Stimulated activated effector memory CD8-positive, alpha-beta T cell treated with anti-CD3 and anti-CD28 coated beads, Interleukin-12 subunit alpha, Interleukin-12 subunit beta, amount 100 ng/mL, for 72 hours (primary cell): ENCODE measurements at places on chromosomes 3 and 15.

DNA sequence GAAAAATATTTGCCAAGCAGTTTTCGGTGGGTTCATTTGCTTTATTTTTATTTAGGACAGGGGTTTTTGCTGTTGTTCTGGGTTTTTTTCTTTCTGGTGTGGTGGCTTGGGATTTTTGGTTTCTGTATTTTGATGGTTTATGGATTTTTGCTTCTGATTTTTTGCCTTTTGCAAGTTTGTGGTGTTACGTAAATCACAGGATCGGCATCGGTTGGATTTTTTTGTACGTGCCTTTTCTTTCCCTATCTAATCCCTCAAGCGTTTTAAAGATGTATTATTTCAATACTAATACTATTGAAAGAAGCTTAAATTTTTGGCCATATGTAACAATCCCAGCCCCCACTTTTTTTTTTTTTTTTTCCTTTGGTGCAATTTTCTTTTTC lies 782 bp upstream of the BCL6 start:
- no peak for DNase-seq

GRCh38 chr15:53490341-53490740 lies 269.1 kb downstream of the WDR72 start:
- DNase-seq = no peak

GRCh38 chr3:3191675-3192285 lies 12.3 kb upstream of the CRBN start:
- DNase-seq = no peak

DNA sequence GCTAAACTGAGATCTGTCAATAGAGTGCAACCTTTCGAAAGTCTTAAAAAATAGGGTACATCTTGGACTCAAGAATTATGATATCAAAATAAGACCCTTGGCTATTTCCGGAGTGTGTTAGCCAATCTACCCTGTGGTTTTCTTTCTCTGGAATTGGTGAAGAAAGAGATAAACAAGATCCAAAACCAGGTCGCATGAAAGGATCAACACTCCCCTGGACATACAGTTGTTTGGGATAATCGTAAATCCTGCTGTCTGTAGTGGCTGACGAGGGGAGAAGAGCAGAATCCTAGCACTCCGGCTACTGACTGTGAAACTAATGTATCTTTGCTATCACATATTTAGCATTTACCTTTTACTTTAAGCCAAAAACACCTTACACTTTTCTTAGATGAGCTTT lies 30.9 kb downstream of the FNDC3B start:
- no peak for DNase-seq

DNA sequence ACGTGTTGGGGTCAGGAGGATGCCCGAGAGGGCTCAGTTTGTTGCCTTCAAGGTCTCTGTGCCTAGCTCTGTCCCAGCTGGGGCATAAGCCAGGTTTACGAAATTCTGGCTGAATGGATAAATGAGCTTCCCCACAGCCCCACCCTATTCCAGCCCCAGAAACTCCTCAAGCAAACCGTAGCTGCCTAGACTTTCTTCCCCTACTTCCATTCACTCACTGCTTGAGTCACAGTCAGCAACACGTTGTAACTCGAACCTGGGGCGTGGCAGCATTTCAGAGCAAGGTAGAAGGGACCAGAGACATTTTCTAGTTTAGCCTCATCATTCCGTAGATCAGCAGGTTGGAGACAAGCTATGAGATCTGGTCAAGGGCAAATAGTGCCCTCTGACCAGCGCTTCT lies 24.2 kb downstream of the NMNAT3 start:
- no peak for DNase-seq

GRCh38 chr3:186044427-186044826 lies 64.5 kb downstream of the ETV5 start:
- DNase-seq = no peak

- DNase-seq = no peak
Measured at GRCh38 chr15:64898406-64898805, 13.3 kb upstream of the ANKDD1A start.

- DNase-seq = no peak
Measured at GRCh38 chr15:56913670-56914069, 4.8 kb upstream of the TCF12 start.

GRCh38 chr3:84679211-84679610 lies 279.6 kb upstream of the CADM2 start:
- no peak for DNase-seq

GRCh38 chr3:48402281-48402732 lies 27.6 kb downstream of the PLXNB1 start:
- peak; percentile 1 for DNase-seq

DNA sequence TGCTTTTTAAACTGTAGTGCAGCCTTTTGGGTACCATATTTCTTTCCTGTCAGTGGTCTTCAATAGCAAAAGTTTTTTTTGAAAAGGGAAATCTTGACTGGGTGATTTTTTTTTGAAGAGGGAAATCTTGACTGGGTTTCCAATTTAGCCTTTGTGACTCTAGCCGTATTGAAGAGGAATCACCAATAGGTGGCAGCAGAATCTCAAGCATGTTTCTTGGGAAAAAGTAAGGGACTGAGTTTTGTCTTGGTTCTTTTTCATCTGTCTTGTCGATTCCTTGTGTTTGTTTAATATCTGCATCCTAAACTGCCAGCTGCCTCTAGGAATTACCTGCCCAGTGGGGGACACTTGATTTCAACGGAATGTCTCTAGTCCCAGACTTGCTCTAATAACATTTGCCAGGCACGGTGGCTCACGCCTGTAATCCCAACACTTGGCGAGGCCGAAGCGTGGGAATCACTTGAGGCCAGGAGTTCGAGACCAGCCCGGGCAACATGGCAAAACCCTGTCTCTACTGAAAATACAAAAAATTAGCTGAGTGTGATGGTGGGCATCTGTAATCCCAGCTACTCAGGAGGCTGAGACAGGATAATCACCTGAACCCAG lies 89.2 kb downstream of the RBPMS2 start:
- DNase-seq = no peak

- no peak for DNase-seq
Measured at GRCh38 chr15:69071260-69071659, 56.8 kb downstream of the NOX5 start.

- DNase-seq = no peak
Measured at GRCh38 chr15:92184142-92184541, 209.5 kb upstream of the ST8SIA2 start.

DNA sequence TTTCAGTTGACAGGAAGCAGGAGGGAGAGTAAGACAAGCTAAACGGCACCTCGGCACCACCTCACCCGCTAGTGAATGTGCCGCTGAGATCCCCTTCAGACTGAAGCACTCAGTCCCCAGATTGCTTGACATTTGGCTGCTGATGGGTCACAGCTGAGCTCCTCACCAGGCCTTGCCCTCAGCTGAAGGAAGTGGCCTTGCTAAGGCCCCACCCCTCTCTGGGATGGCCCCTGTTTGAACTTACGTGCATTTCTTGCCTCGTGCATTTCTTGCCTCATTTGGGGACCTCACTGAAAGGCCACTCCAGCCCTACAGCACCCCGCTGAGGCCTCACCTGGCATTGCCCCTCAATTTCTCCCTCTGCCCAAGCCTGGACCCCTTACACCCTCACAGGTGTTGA lies 39.8 kb downstream of the EOGT start:
- no peak for DNase-seq

DNA sequence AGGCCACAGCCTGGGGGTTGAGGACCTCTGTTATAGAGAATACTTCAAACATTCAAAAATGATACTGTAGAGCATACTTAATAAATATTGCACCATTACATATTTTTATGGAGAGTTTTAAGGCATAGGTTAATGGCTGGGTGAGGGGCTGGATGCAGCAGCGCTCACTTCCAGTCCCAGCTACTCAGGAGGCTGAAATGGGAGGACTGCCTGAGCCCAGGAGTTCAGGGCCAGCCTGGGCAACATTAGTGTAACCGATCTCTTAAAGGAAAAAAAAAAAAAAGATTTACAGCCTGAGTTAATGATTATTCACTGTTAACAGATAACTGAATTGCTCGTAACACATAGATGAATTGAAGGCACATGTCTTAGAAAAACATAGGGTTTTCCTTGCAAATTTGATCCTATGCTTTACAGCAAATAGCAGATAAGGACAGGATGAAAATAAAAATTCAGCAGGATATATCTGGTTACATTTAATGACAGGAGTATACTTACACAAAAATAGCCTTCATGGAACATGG lies 282.9 kb downstream of the TBC1D5 start:
- DNase-seq = no peak

DNA sequence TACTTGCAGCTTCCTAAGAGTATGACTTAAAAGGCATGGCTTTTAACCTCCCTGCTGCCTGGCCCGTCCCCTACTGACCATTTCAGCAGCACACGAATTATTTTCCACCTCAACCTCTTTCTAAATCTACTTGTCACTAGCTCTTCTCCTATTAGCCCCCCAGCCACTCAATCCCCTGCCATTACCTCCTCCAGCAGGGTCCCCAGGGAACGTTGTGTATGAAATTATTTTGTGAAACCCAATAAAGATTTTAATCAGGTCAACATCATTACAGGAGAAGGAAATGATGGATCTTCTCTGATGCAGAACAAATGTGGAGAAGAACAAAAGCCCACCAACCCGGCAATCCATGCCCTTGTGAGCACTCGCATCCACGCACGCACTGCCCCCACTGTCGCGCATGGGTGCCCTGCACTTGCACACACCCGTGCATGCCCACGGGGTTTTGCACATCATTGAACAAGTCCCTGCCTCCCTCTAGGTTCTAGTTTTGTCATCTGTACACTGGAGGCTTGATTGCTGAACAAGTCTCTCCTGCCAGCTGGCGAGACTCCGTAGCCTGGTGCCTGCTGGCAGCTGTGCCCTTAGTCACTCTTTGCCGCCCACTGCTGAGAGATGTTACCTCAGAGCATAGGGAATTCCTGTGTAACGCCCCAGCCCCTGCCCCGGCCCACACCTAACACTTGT lies 51.6 kb downstream of the LINGO1 start:
- DNase-seq = no peak

GRCh38 chr3:111601810-111602209 lies 6.7 kb upstream of the ZBED2 start:
- DNase-seq = no peak

- DNase-seq = no peak
Measured at GRCh38 chr15:45174069-45174468, 13.7 kb downstream of the SHF start.

DNA sequence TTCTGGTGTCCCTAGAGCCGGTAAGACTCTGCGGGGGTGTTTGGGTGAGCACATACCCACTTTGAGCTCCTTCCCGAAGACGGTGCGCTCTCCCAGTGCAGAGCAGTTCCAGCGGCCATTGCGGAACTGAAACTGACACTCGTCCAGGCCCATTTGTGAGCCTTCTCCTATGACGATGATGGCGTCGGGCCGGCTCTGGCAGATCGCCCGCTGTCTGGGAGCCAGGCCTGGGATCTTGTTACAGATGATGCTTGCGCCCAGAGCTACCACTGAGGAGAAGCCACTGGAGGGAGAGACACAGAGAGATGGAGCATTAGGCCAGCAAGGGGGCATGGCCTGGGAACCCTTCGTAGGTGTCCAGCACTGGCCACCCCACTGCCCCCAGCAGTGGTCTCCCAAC lies 5.0 kb downstream of the WNT7A start:
- DNase-seq = no peak

- DNase-seq = no peak
Measured at GRCh38 chr3:191301782-191302411, 27.3 kb upstream of the CCDC50 start.

DNA sequence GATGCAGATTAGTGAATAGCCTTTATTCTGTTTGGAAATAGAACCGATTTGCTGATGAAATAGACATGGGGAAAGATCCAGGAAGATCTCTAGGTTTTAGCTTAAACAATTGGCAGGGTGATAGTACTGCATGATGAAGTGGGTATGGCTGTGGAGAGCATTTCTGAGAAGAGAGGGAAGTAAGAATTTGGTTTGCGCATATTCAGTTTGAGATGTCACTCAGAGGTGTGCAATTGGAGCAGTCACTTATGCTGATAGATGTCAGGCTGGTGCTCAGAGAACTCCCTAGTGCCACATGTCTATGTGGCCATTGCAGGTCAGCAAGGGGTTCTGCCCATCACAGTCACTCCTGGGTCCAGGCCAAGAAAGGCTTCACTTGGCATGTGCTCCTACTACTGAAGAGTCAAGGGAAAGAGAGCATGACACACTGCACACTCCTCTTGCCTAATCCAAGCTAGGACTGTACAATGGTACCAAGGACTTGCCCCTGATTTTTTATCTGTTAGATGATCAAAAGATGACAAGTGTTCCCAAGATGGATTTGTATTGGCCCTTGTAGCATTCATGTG lies 57.2 kb upstream of the ST8SIA2 start:
- no peak for DNase-seq

GRCh38 chr15:43211224-43211735 lies 9.5 kb downstream of the EPB42 start:
- DNase-seq = no peak
